ENCODE measurements at places on chromosomes 5 and 9. TPM values are rescaled to one million over a fixed set of nuclear protein-coding genes. Genes with fewer than 3 reads are reported as not detected.

Gene GMCL2
- total RNA-seq: not detected

DNA sequence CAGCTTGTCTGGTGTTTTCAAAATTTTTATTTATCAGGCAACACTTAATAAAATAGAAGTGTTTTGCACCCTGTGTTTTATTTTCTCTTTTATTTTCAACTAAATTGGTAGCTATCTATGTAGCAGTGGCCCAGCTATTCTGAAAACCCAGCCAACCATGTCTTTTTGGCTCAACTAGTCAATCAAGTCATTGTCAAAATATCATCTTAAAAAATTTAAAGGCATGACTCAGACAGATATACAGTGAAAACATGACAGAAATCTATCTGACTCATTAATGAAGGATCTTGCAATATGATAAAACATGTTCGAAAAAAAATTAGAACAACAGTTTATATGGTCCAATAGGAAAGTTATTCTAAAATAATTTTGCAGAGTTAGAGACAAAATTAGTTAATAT, 75.1 kb downstream of the HSD17B4 start:
- DNase-seq: peak; percentile 36

- DNase-seq: no peak
Observed at GRCh38 chr9:108395421-108395820, 460.4 kb downstream of the ACTL7B start.

Gene PPP1R2B
- not detected for total RNA-seq

All from IMR-90 (cell line).